ENCODE measurements at places on chromosomes 13 and 19. TPM values are rescaled to one million over a fixed set of nuclear protein-coding genes. Genes with fewer than 3 reads are reported as not detected.

Gene ERICH6B
- not detected for total RNA-seq

Gene KIR2DL4
- not detected for total RNA-seq

GRCh38 chr13:105118426-105118985, 1417.0 kb downstream of the EFNB2 start:
- H3K36me3 ChIP-seq = no peaks in the 10 kb centered on the region
- no peaks in the 10 kb centered on the region for H3K27me3 ChIP-seq

GRCh38 chr19:4233282-4233853, 4.0 kb downstream of the EBI3 start:
- no peaks in the 10 kb centered on the region for H3K4me1 ChIP-seq
- no peaks in the 10 kb centered on the region for H3K36me3 ChIP-seq
- DNase-seq = no peak
- no peak overlapping the region for H3K4me3 ChIP-seq
- peaks cover 4% of the 10 kb centered on the region for H3K27me3 ChIP-seq
- no peak overlapping the region for H3K27ac ChIP-seq

GRCh38 chr13:26760832-26761582, 421 bp upstream of the GPR12 start:
- no peak for DNase-seq
- no peaks in the 10 kb centered on the region for H3K4me1 ChIP-seq
- no peaks in the 10 kb centered on the region for H3K27me3 ChIP-seq
- H3K27ac ChIP-seq = no peak overlapping the region
- no peak overlapping the region for H3K4me3 ChIP-seq

- H3K27me3 ChIP-seq = no peaks in the 10 kb centered on the region
- H3K4me3 ChIP-seq = no peak overlapping the region
- no peak overlapping the region for H3K27ac ChIP-seq
These were observed 26.5 kb downstream of the MYCBP2 start for GRCh38 chr13:77300176-77301037.

- H3K27ac ChIP-seq = no peak overlapping the region
- H3K4me3 ChIP-seq = no peak overlapping the region
These were observed 9.8 kb upstream of the ZNF544 start for GRCh38 chr19:58218899-58219298.

DNA sequence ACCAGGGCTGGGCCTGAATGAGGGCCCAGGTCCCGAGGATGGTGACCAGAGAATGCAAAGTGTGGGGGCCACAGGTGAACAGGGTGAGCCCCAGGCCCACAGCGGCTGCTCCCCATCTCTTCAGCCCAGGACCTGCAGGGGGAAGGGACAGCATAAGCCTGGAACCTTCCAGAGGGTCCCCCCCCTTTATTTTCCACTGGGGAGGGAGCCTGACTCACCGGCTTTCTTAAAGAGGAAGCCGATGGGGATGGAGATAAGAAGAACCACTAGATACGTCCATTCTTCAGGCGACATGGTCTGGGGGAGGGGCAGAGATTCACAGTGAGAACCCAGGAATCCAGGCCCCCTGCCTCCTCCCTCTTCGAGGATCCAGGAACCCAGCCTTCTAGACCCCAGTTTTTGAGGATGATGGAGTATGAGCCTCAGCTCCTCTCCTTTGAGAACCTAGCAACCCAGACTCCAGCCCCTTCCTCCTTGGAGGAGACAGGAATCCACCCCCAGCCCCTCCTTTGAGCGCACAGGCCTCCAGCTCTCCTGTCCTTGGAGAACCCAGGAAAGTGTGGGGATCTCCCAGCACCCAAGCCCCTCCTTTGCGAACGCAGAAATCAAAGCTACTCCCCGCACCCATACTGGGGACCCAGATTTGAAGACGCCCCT, 1.0 kb downstream of the MBOAT7 start:
- H3K4me3 ChIP-seq = no peak overlapping the region
- H3K27ac ChIP-seq = no peak overlapping the region
- H3K4me1 ChIP-seq = peaks cover 19% of the 10 kb centered on the region
- no peaks in the 10 kb centered on the region for H3K27me3 ChIP-seq

DNA sequence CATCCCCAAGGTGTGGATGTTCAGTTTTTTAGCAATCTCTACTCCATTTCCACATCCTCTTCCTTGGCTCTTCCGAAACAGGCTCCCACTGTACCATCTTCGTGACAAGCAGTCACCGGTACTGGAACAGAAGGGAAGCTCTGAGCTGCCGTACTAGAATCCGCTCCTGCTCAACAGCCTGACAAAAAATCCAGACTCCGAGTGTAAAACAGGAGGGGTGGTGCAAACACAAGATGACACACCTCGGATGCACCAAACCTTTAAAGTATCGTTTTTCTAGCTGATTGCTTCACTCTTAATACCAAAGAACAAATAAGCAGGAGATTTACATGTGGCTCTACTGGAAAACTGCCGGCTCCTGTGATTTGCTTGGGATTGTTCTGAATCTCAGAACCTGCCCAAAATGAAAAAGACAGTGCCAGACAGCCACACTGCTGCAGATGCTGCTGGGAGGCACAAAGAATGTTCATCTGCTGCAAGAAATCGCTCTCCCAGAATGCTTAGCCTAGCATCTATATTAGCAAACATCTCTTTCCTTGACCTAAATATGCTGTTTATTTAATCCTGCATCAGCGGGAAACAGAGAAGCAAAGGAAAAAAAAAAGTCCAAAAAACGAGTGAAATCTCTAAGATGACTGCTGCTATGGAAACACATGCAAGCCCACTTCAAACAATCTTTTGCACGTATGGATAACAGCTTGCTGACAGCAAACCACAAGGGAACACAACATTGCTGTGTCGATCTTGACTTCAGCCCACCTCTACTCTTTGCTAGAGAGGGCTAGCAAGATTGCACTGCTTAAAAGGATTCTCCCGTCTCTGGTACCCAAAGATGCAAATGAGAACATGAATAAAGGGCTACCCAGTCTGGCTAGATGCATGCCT, 38.0 kb upstream of the DOCK9 start:
- no peaks in the 10 kb centered on the region for H3K27me3 ChIP-seq
- H3K27ac ChIP-seq = no peak overlapping the region
- H3K36me3 ChIP-seq = no peaks in the 10 kb centered on the region
- peaks cover 10% of the 10 kb centered on the region for H3K4me1 ChIP-seq
- DNase-seq = no peak
- no peak overlapping the region for H3K4me3 ChIP-seq

DNA sequence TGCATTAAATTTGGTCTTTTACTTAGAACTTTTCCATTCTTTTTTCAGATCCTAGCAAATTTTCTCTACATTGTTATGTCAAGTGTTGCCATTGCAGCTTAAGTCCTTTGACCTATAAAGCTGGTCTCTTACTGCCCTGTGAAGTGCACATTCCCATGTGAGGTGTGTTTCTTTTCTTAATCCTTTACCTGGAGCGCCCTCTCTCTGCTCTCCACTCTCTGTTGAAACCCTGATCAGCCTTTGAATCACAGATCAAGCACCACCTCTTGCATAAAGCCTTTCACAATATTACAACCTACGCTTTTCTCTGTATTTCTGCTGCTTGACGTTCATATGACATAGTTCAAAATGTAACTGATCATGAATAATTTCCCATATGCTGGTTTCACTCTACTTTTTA, 84.8 kb downstream of the PCDH17 start:
- no peaks in the 10 kb centered on the region for H3K27me3 ChIP-seq
- H3K4me1 ChIP-seq = no peaks in the 10 kb centered on the region
- H3K27ac ChIP-seq = no peak overlapping the region
- DNase-seq = no peak
- no peak overlapping the region for H3K4me3 ChIP-seq

DNA sequence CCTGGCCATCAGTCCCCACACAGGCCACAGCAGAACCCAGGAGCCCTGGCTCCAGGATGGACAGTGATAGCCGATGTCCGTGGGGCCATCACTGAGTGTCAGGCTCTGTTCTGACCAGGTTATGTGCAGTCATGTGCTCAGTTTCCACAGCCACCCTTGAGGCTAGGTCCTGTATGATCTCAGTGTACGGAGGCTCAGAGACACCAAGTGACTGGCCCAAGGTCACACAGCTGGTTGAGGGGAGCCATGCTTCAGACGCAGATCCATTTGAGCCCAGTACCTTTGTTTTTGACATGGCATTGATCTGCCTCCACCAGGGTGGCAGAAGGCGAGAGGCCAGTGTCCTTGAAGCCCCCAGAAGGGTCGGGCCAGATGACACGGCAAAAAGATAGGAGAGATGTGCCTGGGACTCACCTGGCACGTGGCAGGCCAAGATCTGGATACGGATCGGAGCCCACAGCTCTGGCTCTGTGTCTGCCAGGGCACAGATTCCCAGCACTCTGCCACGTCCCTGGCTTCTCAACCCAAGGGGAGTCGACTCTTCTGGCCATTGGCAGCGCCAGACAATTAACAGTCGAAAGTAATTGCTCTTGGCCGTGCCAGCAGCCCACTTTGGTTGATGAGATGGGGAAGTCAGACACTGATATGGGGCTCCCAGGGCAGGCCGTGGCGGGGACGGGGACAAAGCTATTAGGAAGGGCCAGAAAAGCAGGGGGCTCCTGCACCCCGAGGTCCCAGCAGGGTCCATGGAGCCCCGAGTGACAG, 15.6 kb downstream of the EVI5L start:
- H3K27me3 ChIP-seq = no peaks in the 10 kb centered on the region
- no peak for DNase-seq
- H3K4me1 ChIP-seq = no peaks in the 10 kb centered on the region
